ENCODE measurements at places on chromosomes 16 and 17.

DNA sequence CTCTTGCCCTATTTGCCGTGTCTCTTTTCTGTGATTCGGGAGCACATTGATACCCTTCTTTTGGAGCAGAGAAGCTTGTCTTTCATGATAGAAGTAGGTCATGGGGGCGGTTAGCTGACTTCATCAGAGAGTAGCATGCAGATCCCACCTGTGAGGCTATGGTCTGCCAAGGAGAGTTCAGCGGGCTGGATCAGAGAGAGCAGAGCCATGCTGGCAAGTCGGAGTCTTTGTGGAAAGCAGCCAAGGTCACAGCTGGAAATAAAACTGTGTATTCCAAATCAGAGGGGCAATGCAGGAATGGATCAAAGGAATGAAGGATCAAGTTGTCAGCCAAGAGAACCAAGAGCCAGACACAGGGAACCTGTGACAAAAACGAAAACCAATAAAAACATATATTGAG lies 595.9 kb downstream of the WWOX start:
- no peak for DNase-seq

- DNase-seq: no peak
These were observed 3.6 kb downstream of the IRF8 start for GRCh38 chr16:85902366-85903155.

DNA sequence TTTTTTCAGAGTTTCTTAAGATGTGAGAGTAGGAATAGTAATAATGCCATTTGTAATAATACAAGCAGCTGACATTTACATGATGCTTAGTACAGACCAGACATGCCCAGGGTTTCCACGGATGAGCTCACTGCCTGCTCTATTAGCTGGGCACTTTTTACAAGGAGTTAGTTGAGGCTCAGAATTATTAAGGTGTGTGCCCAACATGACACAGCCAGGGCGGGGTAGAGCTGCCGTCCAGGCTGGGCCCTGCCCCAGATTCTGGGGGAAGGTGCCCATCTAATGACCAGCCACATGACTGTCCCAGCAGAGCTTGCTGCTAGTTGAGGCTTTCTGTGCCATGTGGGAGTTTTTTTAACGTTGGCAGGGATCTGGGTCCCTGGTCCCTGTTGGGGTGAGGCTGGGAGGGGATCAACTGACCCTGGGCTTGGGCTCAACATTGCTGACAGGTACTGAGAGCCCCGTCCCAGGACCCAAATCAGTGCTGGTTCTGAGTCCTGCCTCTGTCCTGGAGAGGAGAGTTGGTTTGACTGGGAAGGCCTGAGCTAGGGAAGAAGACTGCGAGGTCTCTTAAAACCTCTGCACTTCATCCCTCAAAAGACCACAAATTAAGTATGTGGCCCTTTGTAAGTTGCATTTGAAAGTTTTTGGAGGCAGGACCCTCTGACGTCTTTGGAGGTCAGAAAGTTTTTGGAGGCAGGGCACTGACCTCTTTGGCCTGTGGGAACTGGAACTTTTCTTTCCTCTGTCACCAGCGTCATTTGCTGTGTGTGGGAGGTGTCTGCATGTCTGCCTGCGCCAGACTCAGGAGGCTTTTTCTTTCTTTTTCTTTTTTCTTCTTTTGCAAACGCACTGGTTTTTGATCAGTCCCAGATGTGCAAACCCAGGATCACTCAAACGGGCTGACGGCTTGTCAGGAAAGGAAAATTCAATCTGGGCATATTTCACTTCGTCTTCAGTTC lies 2.2 kb downstream of the CRISPLD2 start:
- DNase-seq: no peak

DNA sequence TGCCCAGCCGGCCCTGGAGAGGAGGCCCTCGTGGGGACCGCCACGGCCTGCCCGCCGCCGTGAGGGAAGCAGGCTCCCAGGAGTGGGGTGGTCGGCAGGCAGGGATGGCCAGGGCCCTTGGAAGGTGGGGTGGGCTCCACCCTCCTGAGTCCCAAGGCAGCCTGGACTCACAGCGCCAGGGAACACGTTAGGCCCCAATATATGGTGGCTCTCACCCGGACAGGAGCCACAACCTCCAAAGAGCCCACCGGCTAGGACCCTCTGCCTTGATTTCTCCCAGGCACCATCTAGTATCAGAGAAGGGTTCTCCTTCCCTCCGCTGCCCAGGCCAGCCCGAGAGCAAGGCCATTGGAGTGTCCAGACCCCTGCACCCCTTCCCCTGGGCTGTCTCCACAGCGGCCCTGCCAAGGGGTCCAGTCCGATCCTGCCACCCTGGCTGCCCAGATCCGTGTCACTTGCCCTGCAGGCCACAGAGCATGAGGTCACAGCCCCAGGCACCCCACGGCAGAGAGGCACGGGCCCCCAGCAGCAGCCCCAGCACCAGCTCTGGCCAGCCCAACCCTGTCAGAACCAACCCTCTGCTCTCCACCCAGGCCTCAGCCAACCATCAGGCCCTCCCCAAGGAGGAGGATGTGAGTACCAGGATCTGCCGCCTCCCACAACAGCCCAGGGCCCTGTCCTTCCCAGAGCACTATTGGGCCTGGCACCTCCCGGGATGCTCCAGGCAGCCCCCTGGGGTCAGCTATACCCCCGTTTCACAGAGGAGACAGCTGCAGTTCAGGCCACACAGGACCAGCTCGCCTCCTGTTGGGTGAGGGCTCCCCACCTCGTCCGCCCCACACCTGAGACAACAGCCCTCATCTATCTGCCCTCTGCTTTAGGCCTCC lies 1.1 kb upstream of the AXIN1 start:
- DNase-seq: no peak

DNA sequence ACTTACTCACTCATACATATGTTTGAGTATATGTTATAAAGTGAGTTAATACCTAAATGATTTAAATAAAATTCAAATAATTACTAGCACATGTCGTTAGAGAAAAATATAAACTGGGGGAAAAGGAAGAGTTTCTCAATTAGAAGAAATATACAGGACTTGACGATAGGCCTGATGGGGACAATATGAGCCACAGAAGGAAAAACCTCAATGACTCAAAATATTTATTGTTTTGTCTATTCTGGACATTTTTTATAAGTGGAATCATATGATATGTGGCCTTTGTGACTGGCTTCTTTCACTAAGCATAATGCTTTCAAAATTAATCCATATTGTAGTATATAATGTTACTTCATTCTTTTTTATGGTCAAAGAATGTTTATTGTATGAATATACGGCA lies 339.2 kb upstream of the PMFBP1 start:
- DNase-seq: no peak

- DNase-seq: no peak
These were observed 11.0 kb downstream of the CSF3 start for GRCh38 chr17:40025991-40026815.

- no peak for DNase-seq
These were observed 96.7 kb downstream of the SEC14L1 start for GRCh38 chr17:77237232-77238008.

DNA sequence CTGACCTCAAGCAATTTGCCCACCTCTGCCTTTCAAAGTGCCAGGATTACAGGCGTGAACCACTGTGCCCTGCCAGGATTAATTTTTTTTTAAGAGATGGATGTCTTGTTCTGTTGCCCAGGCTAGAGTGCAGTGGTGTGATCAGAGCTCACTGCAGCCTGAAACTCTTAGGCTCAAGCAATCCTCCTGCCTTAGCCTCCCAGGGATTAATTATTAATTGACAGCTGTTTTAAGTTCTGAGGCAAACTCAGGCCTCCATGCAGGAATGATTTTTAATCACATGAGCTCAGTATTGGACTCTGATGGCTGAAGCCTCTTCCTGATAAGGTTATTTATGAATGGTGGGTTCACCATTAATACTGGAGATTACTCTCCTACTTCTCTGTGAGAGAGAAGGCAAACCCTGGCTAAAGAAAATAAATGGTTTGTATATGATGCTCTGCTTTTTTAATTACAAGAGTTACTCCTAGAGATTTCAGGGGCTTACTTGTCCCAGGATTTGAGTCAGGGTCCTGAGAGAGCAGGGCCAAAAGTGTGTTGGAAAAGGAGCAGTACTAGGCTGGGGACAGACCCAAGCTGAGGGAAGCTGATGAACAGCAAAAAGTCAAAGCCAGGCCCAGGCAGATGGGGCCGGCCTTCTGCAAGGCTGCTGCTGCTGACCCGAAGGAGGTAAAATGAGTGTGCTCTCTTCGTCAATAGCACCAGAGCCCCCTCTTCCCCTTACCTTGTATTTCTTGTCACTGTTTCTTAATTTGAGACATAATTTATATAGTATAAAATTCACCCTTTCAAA lies 56.9 kb upstream of the HAS3 start:
- no peak for DNase-seq

GRCh38 chr16:85029408-85029784 lies 1.8 kb downstream of the KIAA0513 start:
- DNase-seq: no peak

DNA sequence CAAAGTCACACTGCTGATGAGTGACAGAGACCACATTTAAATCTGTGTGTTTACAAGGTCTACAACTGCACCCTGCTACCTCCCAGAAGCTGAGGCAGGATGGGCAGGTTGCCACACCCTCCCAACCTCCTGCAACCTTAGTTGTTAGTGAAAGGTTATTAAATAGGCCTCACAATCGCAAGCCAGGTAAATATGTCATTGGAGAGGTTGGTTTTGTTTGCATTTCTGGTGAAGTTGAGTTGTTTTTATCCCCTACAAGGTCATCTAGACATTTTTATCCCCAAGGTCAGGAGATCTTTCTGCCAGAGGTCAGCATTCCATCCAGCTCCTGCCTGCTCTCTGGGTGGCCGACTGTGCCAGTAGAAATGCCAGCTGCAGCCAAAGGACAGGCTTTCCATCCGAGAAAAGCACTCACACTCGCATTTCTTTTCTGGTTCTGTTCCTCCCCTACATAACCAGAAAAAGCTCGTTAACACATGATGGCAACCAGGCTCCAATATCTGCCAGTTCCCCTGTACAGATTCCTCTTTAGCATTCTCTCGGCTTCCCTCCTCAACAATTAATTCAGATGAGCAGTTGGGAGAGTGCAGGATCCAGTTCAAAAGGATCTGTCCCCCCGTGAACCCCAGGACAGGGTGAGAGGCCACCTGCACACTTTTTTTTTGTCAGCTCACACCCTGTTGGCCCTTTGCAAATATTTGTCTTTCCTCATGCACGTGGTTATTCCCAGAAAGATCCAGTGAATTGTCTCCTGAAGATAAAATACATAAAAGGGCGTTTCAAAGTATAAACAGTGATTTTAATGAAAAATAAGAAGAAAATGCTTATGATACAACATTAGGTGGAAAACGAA lies 562.8 kb downstream of the MAF start:
- no peak for DNase-seq

GRCh38 chr17:82276938-82277337 lies 3.4 kb upstream of the CSNK1D start:
- no peak for DNase-seq

- DNase-seq: no peak
These were observed 68.7 kb downstream of the RAI1 start for GRCh38 chr17:17749921-17750320.

GRCh38 chr17:40686192-40686591 lies 17.4 kb downstream of the KRT24 start:
- no peak for DNase-seq

- DNase-seq: no peak
These were observed 342.2 kb upstream of the TNRC6C start for GRCh38 chr17:77616254-77616731.

GRCh38 chr16:83794860-83795554 lies 12.8 kb upstream of the HSBP1 start:
- DNase-seq: no peak
